Esophagus mucosa (tissue), 1 donor: ENCODE measurements at places on chromosomes 16 and 17. TPM values are rescaled to one million over a fixed set of nuclear protein-coding genes. Genes with fewer than 3 reads are reported as not detected.

GRCh38 chr17:51298508-51299371 is 38.4 kb downstream of the UTP18 start:
- no peak for ATAC-seq

GRCh38 chr17:79364315-79365094 is 246.3 kb downstream of the RBFOX3 start:
- no peak for ATAC-seq

DNA sequence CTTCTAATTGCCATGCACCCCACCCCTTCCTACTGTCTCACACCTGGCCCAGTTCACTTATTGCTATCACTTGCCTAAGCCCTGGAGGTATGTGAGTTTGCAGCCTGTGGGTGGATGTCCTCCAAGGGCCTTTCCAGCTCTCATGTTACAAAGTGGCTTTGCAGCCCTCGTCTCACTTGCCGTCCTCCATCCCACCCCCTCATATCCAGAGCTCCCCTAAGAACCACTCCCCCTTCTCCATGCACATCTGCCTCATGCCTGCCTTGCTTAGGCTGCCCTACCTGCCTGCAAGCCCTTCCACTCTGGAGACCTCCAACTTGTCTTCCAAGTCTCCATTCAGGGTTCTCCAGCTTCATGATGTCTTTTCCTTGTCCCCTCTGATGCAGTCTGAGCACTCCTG is 119.4 kb upstream of the NLRP1 start:
- no peak for ATAC-seq

GRCh38 chr17:6108382-6108781 is 38.2 kb downstream of the WSCD1 start:
- no peak for ATAC-seq

Gene AP1G1
- total RNA-seq = 74.9 TPM

Gene KRTAP9-8
- not detected for total RNA-seq

Gene DPEP2
- 0.68 TPM for total RNA-seq

Gene MYO1D
- total RNA-seq = 55.0 TPM
